Thyroid gland (tissue), 4 donors: ENCODE measurements at places on chromosomes 6 and 20.

GRCh38 chr6:139942331-139942730 is 567.9 kb upstream of the CITED2 start:
- H3K27ac ChIP-seq: no peak overlapping the region
- no peak overlapping the region for H3K4me3 ChIP-seq
- no peaks in the 10 kb centered on the region for H3K27me3 ChIP-seq
- no peak for DNase-seq

- no peaks in the 10 kb centered on the region for H3K27me3 ChIP-seq
- no peak overlapping the region for H3K27ac ChIP-seq
- H3K36me3 ChIP-seq: no peaks in the 10 kb centered on the region
Observed at GRCh38 chr6:14880052-14880451, 365.8 kb upstream of the JARID2 start.

- no peaks in the 10 kb centered on the region for H3K27me3 ChIP-seq
- no peak overlapping the region for H3K4me3 ChIP-seq
- H3K36me3 ChIP-seq: no peaks in the 10 kb centered on the region
Observed at GRCh38 chr6:22972771-22973170, 403.4 kb downstream of the HDGFL1 start.

GRCh38 chr6:158323561-158323958 is 11.3 kb downstream of the TULP4 start:
- H3K27me3 ChIP-seq: no peaks in the 10 kb centered on the region
- H3K4me1 ChIP-seq: peaks cover 12% of the 10 kb centered on the region
- H3K36me3 ChIP-seq: no peaks in the 10 kb centered on the region
- H3K4me3 ChIP-seq: no peak overlapping the region

GRCh38 chr20:45449528-45449927 is 20.0 kb upstream of the WFDC2 start:
- H3K4me3 ChIP-seq: no peak overlapping the region
- H3K36me3 ChIP-seq: no peaks in the 10 kb centered on the region
- H3K27ac ChIP-seq: no peak overlapping the region
- H3K4me1 ChIP-seq: no peaks in the 10 kb centered on the region
- no peaks in the 10 kb centered on the region for H3K27me3 ChIP-seq
- no peak for DNase-seq

DNA sequence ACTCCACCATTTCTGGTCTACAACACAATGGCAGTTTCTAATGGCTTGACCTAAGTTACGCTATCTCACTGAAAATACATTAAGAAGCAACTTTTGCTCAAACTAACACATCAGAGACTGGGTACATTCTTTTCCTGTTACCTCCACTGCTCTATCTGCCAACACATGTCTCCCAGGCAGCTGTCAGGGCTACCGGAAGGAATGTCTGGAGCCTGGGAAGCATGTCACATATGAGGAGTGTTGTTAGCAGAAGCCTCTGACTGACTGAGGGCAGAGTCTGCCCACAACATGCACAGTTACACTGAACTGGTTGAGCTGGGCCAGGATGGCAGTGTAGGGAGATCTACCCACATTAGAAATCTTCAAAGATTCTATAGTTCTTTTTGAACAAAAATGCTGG is 264.5 kb downstream of the KIF16B start:
- DNase-seq: no peak
- no peaks in the 10 kb centered on the region for H3K4me1 ChIP-seq
- H3K27ac ChIP-seq: no peak overlapping the region
- H3K36me3 ChIP-seq: no peaks in the 10 kb centered on the region

DNA sequence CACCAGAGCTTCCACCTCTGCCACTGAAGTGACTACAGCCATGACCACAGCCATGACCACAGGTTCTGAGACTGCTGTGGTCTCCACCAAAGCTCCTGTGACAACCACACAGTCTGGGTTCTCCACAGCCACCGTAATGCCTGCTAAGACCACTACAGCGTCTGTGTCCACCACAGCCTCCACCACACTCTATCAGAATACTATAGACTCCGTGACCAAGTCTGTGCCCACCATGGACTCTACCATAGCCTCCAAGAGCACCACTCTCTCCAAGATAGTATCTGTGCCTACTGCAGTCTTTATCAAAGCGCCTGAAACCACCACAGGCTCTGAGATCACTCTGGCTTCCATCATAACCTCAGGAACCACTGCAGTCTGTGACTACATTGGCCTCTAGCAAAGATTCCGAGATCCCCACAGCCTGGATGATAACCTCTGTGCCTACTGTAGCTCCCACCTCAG is 18.3 kb upstream of the MUC21 start:
- no peak overlapping the region for H3K27ac ChIP-seq
- no peaks in the 10 kb centered on the region for H3K27me3 ChIP-seq
- DNase-seq: no peak
- H3K4me1 ChIP-seq: no peaks in the 10 kb centered on the region
- no peaks in the 10 kb centered on the region for H3K36me3 ChIP-seq

GRCh38 chr6:98333273-98333672 is 501.1 kb upstream of the POU3F2 start:
- H3K4me3 ChIP-seq: no peak overlapping the region
- H3K27ac ChIP-seq: no peak overlapping the region
- no peaks in the 10 kb centered on the region for H3K36me3 ChIP-seq

GRCh38 chr6:165726965-165727381 is 63.9 kb upstream of the PDE10A start:
- no peaks in the 10 kb centered on the region for H3K27me3 ChIP-seq
- no peaks in the 10 kb centered on the region for H3K36me3 ChIP-seq
- H3K4me1 ChIP-seq: peaks cover 3% of the 10 kb centered on the region
- DNase-seq: no peak

DNA sequence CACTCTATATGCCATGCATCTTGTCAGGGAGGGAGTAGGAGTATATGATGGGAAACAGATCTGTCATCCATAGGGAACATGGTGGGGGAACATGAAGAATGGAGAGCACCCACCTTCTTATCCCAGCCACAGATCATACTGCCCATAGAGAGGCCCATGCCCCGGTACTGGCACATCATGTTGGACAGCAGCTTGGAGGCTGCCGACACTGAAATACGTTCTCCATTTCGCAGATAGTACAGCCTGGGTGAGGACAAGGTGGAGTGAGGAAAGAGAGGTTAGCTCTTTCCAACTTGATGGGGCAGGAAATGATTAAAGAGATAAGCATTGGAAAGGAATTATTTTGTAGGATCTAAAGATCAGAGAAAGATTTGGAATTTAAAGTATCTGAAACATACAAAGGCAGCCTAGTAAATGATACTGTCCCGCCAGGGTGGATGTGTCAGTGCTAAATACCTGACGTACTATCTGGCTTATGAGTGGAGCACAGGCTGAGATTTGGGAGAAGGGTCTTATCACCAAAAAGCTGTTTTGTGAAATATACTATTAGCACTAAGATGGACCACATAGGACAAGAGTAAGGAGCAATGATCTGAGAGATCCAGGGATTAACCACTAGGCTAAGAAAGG is 1.7 kb downstream of the PSMB8 start:
- H3K27ac ChIP-seq: peak overlapping the region; percentile 7
- no peak overlapping the region for H3K4me3 ChIP-seq
- no peaks in the 10 kb centered on the region for H3K27me3 ChIP-seq
- H3K36me3 ChIP-seq: peaks cover 3% of the 10 kb centered on the region
- H3K4me1 ChIP-seq: peaks cover 28% of the 10 kb centered on the region

DNA sequence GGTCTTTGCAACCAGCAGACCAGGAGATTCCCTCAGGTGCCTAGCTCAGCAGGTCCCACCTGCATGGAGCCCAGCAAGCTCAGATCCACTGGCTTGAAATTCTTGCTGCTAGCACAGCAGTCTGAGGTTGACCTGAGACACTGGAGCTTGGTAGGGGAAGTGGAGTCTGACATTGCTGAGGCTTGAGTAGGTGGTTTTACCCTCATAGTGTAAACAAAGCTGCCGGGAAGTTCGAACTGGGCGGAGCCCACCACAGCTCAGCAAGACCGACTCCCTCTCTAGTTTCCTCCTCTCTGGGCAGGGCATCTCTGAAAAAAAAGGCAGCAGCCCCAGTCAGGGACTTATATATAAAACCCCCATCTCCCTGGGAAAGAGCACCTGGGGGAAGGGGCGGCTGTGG is 34.3 kb downstream of the PRSS35 start:
- no peak for DNase-seq
- H3K4me3 ChIP-seq: no peak overlapping the region
- no peaks in the 10 kb centered on the region for H3K4me1 ChIP-seq
- H3K27me3 ChIP-seq: no peaks in the 10 kb centered on the region
- H3K36me3 ChIP-seq: no peaks in the 10 kb centered on the region
- H3K27ac ChIP-seq: no peak overlapping the region

- no peaks in the 10 kb centered on the region for H3K27me3 ChIP-seq
- no peak overlapping the region for H3K4me3 ChIP-seq
- DNase-seq: no peak
- H3K4me1 ChIP-seq: peaks cover 5% of the 10 kb centered on the region
- no peak overlapping the region for H3K27ac ChIP-seq
Observed at GRCh38 chr20:5580940-5581708, 169.1 kb upstream of the SHLD1 start.

DNA sequence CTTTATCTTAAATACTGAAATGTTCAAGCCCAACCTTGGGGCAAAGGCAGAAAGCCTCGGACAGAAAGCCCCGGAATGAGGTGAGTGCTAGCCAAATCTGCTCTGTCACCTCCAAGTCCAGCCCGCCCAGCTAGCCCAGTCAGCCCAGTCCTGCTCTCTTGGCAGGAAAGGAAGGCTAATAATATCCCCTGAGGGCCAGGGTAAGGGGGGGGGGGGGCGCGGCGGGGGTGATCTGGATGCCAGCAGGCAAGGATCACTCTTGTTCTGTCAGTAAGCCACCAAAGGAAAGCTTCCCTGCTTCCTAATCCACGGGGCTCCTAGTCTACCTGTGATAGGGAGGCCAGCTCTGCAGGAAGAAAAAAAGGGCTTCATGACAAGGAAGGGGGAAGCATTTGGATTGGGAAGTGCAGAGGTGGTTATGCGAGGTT is 1.1 kb downstream of the NDRG3 start:
- H3K27ac ChIP-seq: no peak overlapping the region
- H3K4me3 ChIP-seq: peak overlapping the region; percentile 95
- DNase-seq: peak; percentile 48
- H3K36me3 ChIP-seq: no peaks in the 10 kb centered on the region
- H3K4me1 ChIP-seq: peaks cover 8% of the 10 kb centered on the region

GRCh38 chr6:105324386-105324950 is 78.4 kb downstream of the PREP start:
- no peak overlapping the region for H3K4me3 ChIP-seq
- DNase-seq: no peak
- H3K27me3 ChIP-seq: no peaks in the 10 kb centered on the region

DNA sequence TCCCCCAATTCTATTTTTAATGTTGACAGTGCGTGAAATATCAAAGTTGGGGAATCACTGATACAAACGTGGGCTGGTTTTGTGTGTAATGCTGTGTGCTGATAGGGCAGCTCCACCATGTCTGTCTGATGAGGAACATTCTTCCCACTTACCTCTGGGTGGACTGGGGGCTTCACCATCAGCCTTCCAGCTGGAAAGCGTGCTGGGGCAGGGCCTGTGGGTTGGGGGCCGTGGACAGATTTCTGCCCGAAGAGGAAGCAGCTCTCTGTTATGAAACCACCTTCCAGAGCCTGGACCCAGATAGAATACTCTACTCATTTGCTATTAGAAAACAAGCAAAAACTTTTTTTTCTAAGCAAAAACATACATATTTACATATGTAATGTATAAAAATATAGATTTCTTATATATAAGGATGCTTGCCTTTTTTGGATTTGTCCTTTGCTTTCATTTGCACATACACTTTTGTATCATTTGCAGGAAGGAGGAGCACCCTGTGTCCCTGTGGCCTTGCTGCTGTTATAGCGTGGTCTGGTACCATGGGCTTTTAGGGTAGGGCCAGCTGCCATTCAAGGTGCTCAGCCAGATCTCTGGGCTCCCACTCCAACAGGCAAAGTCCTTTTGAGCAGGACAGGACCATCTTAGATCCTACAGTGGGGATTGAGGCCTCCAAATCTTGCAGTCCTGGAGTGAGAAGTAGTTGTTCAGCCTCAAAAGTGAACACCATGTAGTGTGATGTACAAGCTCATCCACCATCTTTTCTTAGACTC is 48.1 kb downstream of the DUSP22 start:
- no peaks in the 10 kb centered on the region for H3K36me3 ChIP-seq
- H3K4me1 ChIP-seq: no peaks in the 10 kb centered on the region
- H3K4me3 ChIP-seq: no peak overlapping the region
- no peak overlapping the region for H3K27ac ChIP-seq
- H3K27me3 ChIP-seq: no peaks in the 10 kb centered on the region
- DNase-seq: no peak

GRCh38 chr6:44342052-44342451 is 398 bp upstream of the SPATS1 start:
- no peak for DNase-seq
- H3K4me1 ChIP-seq: no peaks in the 10 kb centered on the region
- no peaks in the 10 kb centered on the region for H3K36me3 ChIP-seq
- no peaks in the 10 kb centered on the region for H3K27me3 ChIP-seq

GRCh38 chr6:44558832-44559251 is 171.3 kb downstream of the CDC5L start:
- no peaks in the 10 kb centered on the region for H3K27me3 ChIP-seq
- no peak overlapping the region for H3K27ac ChIP-seq
- H3K4me3 ChIP-seq: no peak overlapping the region
- DNase-seq: no peak

- DNase-seq: no peak
- H3K4me3 ChIP-seq: peak overlapping the region; percentile 59
- no peaks in the 10 kb centered on the region for H3K36me3 ChIP-seq
Observed at GRCh38 chr6:34238585-34239499, 2.2 kb downstream of the HMGA1 start.

- H3K36me3 ChIP-seq: no peaks in the 10 kb centered on the region
- H3K27ac ChIP-seq: no peak overlapping the region
- H3K4me1 ChIP-seq: no peaks in the 10 kb centered on the region
- no peak for DNase-seq
Observed at GRCh38 chr20:48196486-48196885, 411.2 kb upstream of the SULF2 start.

GRCh38 chr6:13528777-13529343 is 41.5 kb upstream of the GFOD1 start:
- H3K4me3 ChIP-seq: no peak overlapping the region
- no peaks in the 10 kb centered on the region for H3K36me3 ChIP-seq
- H3K4me1 ChIP-seq: no peaks in the 10 kb centered on the region
- DNase-seq: no peak

DNA sequence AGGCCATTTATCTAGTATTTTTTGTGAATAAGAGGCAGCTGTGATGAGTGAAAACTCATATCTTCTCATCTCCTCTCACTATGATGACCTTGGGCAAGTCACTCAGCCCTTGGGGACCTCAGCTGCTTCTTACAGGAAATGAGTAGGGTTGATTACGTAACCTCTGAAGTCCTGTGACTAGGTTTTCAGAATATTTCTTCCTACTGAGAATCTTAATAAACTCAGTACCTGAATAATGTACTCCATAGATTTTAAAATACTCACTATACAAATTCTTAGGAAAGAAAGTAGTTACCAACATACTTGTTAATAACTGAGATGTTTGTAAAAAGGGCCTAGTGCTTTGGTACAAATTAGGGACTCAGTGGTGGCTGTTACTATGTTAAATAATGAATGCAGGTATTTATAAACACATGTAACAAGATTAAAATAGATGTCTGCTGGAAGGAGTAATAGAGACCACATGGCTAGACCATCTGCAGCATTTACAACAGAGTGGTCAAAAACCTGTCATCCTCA is 60.9 kb downstream of the RPRD1B start:
- H3K27ac ChIP-seq: no peak overlapping the region
- peaks cover 15% of the 10 kb centered on the region for H3K36me3 ChIP-seq
- DNase-seq: peak; percentile 10
- peaks cover 14% of the 10 kb centered on the region for H3K4me1 ChIP-seq

- H3K27me3 ChIP-seq: no peaks in the 10 kb centered on the region
- DNase-seq: no peak
- no peak overlapping the region for H3K27ac ChIP-seq
- no peaks in the 10 kb centered on the region for H3K4me1 ChIP-seq
- no peak overlapping the region for H3K4me3 ChIP-seq
Observed at GRCh38 chr6:122129313-122130025, 270.0 kb upstream of the HSF2 start.
